Eye (tissue), 1 donor: ENCODE measurements at places on chromosomes 3 and 15.

GRCh38 chr3:172391592-172392302 is 56.5 kb downstream of the GHSR start:
- DNase-seq = peak; percentile 14

DNA sequence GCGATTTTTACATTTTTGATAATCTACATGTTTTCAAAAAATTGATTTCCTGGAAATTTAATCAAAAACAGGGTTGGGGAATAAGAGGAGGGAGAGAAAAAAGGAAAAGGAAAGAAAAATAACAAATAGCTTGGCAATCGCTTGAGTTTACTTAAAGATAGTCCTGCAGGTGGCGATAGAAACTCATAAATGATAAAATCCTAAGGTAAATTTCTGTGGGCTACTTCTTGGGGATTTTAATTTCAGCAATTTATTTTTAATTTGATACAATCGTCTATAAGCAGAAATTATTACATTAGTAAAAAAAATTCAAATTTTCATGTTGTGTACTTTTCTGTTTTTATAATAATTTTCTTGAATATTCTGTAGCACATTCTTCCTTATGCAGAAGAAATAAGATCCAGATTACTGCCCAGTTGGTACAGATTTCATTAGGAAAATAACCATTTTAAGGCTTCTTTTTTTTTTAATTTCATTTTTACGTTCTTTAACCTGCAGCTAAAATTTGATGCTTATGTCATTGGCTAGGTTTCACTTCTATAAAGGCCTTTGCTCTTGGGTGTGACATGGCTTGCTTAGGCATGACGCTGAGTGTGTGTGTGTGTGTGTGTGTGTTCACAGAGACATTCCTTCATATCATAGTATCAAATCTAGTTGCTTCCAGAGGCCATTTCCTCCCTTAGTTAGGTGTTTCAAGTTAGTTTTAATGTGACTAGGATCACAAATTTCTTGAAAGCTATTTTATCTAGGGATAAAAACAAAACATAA is 181.8 kb downstream of the MCTP2 start:
- peak; percentile 77 for DNase-seq

GRCh38 chr3:148030975-148031374 is 621.8 kb downstream of the ZIC1 start:
- DNase-seq = no peak

DNA sequence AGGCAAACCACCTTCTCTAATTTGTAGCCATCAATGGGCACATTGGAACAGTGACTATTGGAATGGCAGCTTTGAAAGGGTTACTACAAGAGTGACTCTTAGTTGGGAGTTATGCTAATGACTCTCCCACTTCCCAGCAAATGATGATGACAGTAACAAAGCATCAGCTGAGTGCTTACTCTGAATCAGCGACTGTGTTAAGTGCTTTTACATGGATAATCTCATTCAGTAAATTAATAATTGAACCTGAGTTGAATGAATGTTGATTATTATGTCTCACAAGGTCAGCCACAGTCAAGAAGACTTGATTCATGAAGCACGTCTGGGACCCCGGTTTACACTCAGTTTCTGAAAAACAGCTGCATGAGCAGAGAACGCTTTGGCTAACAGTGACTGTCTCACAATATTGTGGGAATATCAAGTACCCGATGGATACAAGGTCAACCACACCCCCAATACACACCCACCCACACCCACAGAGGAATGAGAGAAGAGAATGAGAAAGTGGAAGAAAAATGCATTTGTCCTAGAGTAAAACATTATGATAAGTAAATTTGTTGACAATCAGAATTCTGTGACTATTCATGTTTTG is 242.0 kb upstream of the FEZF2 start:
- DNase-seq = no peak

GRCh38 chr15:100995471-100996430 is 76.6 kb downstream of the LRRK1 start:
- DNase-seq = no peak

DNA sequence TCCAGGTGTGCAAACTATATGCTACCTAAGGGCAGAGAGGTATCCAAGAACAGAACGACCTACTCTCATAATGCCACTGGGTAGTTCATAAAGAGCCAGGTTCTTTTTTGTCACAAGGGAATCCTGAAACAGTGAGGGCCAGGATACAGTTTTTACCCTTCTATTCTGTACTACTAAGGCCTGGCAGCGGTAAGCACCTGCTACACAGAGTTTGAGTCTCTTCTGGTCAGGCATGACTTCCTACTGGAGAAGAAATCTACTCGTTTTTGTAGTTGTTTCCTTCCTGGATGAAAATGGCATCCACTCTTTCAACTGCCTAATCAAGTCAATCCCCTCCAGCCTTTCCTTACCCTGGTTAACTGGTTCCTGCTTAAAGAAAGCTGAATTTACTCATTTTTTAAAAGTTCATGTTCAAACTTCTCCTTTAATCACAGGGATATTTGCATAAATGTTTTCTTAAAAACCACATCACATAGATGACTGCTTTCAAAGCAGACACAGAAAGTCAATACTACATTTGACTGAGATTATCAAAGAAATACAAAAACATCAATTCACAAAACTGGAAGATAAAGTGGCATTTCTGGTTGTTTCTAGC is 40.0 kb downstream of the MAP4 start:
- DNase-seq = no peak

DNA sequence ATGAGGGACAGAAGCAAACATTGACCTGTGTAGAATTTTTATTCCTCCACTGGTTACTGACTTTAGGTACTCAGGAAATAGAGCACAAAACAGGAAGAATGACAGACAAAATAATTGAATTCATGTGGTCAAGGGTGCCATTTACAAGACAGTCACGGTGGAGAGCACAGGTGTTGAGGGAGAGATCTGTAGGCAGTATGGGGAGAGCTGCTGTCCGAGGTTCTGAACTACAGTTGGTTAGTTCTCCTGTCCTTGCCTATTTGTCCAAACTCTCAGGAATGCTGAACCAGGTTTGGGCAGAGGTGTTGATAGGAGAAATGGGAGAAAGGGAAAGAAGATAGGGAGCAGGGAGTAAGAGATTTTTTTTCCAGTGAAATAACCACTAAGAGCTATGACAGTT is 178.5 kb upstream of the ZBTB20 start:
- peak; percentile 73 for DNase-seq

GRCh38 chr3:20225769-20226168 is 39.8 kb upstream of the SGO1 start:
- DNase-seq = peak; percentile 79

DNA sequence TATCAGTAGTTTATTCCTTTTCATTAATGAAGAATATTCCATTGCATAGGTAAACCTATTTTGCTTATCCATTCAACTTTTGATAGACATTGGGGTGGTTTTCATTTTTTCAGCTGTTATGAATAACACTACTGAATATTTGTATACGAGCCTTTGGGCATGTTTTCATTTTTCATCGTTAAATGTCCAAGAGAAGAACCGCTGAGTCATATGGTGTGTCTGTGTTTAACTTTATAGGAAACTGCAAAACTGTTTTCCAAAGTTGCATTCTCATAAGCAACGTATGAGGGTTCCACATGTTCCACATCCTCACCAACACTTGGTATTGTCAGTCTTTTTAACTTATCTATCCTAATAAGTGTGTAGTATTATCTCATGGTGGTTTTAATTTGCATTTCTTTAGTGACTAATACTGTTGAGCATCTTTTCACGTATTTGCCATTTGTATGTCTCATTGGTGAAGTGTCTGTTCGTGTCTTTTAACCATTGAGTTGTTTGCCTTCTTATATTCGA is 33.8 kb downstream of the REC114 start:
- no peak for DNase-seq

DNA sequence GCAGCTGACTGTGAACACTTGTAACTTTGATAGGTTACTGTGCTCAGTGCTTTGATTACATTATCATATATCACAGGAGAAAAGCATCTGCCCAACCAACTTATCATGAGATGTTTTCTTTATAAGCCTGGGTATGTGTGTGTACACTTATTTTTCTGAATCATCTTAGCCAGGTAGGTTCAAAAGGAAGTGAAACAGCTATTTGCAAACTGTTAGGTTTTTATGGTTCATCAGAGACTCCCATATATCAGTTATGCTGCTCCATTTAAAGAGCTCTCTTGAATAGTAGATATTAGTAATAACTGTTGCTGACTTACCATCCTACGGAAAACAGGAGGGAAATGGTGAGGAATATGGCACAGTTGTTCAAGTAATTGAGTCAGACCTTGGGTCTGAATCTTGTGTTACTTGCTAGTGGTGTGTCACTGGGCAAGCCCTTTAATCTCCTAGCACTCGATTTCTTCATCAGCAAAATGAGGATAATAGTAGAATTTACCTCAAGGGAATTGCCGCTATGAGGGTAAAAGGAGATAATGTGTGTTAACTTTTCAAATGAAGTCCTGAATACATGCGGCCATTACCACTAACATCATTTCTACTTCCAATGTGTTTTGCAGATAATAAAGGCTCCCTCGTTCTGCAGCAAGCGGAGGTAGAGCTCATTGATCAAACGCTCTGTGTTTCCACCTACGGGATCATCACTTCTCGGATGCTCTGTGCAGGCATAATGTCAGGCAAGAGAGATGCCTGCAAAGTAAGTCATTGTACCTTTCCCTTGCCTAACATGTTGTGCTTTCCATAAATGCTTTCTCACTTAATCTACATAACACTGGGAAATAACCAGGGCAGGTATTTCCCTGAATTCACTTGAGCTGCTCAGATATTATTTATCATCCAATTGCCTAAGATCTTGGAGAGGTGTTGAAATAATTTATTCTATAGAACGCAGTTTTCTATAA is 7.8 kb upstream of the C3orf52 start:
- no peak for DNase-seq

- no peak for DNase-seq
Measured at GRCh38 chr3:18246336-18247060, 178.6 kb downstream of the SATB1 start.

DNA sequence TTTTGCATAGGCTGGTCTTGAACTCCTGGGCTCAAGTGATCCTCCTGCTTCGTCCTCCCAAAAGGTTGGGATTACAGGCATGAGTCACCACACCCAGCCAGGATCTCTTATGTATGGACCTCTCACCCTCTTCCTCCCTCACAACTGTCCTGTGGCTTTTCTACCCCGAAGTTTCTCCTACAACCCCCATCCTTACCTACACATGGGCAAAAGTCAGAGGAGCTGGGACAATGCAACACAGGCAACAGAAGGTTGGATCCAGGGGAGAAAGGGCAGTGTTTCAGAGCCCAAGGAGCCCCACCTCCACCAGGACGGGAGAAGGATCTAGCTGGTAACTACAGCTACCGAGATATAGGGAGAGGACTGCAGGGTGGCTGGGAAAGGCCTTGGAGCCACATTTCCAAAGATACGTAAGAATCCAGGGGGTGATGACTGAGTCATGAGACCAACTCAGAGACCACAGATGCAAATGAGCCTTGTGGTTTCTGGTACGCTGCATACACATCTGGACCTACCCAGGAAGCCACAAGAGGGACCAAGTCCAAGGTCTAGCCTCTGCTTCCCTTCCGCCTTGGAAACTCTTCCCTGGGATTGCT is 13.6 kb downstream of the IGDCC4 start:
- DNase-seq = peak; percentile 15

DNA sequence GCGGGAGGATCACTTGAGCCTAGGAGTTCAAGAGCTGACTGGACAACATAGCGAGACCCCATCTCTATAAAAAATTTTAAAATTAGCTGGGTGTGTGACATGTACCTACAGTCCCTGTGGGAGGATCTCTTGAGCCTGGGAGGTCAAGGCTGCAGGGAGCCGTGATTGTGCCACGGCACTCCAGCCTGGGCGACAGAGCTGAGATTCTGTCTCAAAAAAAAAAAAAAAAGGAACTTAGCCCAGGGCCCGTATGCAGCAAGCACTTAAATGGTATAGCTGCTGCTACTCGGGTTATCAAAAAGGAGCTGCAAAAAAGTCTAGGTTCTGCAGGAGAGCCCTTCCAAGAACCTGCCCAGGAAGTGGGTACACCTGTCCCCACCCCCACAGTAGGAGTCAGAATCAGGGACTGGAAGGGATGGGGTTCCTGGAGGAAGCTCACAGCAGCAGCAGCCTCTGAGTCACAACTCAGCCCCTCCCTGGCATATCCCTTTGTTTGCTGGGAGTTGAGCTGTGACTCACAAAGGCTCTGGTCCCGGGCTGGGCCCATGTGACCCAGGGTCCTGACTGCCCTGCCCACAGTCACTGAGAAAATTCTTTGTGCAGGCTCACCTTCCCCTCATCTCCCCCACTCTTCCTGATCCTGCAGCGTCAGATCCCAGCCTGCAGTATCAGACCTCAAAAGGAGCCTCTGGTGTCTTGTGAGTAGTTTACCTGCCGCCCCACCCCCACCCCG is at the start of gene SPATA12:
Gene SPATA12, plus strand, starts transcription at position 576 of the 733 bp plus-strand sequence. CDS start 13,031 bp downstream, outside the sequence.
- DNase-seq = peak; percentile 16

DNA sequence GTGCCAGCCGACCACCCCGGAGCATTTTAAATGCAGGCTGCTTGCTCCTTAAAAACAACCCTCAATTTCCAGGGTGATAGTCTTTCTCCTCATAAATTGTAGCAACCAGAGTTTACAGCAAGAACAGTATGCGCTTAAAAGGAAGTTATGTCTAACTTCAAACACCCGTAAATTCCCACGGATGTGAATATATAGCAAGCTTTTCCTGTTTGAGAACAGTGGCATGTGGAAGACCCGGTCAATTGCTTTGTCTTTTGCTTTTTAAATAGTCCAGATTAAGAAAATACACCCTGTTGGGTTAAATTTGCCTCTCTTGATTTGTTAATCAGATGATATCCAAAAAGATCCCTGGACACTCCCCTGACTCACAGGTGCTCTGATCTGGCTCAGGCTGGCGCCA is 20.8 kb downstream of the MRPS25 start:
- no peak for DNase-seq

DNA sequence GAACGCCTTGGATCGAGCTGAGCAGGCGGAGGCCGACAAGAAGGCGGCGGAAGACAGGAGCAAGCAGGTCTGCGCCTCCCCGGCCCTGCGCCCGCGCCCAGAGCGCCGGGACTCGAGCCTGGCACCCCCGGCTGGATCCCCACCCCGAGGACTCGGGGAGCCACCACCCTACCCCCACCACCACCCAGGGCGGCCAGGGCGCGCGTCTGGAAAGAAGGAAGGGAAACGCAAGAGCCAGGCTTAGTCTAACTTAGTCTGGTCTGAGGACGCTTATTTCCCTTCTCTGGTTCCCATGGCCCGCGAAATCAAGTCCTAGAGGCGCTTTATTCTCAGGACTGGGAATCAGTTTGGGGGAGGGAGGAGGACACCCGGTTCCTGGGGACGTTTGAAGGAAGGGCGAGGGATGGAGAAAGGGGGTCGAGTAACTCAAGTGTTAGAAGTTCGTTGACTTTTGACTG is 359 bp downstream of the TPM1 start:
- no peak for DNase-seq

DNA sequence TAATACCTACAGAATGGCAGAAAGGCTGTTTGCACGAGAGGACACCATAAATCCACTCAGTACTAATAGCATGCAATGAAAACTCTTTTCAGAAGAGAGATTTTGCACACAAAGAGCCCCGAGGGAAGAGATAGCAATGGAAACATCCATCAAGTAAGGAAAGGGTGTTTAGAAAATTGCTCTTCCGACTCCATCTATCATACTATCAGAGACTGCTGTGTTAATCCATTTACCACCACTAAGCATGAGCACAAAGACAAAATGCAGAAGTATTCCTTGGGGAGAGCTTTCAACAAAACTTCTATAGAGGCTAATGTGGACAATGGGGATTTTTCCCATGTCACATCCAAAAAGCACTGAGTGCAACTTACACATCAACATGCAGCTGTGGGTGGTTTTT is 72.1 kb upstream of the PLAAT1 start:
- DNase-seq = peak; percentile 33
